Suppressor macrophage (primary cell): ENCODE measurements at places on chromosomes 7 and 10.

DNA sequence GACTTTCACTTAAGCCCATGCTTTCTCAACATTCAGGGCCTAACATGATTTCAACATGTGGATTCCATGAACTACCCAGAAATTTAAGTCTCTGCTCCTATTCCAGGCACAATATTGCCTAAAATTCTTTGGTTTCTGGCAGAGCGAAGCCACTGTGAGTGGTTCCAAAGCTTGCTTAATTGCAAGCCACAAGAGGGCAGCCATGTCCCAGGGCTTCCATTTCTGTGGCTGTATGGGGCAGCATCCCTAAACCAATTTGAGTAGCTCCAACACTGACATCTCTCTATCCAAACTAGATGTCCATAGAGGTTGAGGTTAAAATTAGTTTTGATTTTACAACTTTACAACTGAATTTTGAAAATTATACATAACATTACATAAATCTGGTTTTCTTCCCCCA, 56.3 kb upstream of the MDFIC start:
- peak; percentile 82 for DNase-seq

GRCh38 chr10:106399112-106399511, 765.4 kb downstream of the SORCS1 start:
- DNase-seq: no peak

- DNase-seq: no peak
Measured at GRCh38 chr10:64394744-64395143, 873.5 kb downstream of the REEP3 start.

GRCh38 chr7:30087371-30087770, 47.4 kb upstream of the MTURN start:
- DNase-seq: no peak

DNA sequence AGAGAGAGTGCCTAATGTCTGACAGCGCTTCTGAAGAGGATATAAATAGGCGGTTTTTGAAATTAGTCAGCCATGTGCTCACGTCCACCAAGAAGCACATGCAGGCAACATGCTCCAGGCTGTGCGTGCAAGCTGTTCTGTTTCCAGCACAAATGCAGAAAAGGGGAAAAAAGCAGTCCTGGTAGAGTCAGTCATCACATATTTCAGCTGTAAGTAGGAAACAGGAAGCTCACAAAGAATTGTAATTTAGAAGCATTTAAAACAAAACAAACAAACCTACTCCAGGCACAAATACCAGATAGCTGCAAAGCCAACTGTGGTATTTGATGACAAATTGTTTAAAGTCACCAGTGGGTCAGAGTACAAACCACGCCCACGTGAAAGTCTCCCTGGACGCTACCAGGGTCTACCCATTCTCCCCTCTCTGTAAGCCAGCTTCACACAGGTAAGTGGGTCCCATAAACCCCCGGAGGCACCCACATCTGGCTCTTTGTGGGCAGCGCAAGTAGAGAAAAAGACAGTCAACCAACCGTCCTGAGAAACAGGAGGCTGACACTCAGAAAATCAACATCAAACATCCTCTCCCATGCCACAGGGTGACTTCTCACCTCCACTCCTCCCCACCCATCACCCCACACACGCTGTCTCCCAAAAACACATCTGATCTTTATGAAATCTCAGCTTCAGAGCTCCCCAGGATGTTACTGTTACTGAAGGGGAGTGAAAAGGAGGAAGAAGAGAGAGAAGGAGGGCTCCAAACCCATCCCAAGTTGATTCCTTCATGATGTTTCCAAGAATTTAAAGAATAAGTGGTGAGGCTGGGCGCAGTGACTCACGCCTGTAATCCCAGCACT, 186.4 kb downstream of the FAM107B start:
- peak; percentile 86 for DNase-seq

DNA sequence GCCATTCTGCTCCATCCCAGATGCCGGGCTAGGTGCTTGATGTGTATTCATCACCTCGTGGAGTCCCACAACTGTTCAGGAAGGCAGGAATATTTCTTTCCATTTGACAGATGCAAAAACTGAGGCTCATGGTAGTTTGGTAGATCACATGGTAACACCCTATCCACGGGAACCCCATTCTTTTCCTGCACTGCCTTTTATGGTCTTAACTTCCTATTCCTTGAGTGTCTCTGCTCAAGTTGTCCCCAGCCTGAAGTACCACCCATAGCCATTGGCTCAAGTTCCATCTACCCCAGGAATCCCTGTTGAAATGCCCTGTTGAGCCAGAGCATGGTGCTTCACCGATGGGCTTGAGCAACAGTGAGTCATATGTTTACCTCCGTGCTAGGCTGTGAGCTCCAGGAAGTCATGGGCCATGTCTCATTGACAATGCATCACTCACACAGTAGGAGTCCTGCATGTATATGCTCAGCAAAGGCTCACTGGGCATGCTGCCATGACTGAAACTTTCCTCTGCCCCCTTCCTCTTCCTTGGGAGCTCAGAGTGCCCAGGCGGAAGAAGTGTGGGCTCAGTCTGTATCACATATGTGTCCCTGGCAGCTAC, 71.7 kb upstream of the ADAM12 start:
- no peak for DNase-seq

- DNase-seq: peak; percentile 93
Measured at GRCh38 chr10:73495884-73496674, at the start of gene PPP3CB. Gene PPP3CB, minus strand, starts transcription at chr10:73496024. Its CDS starts 135 bp downstream, at chr10:73495889.

DNA sequence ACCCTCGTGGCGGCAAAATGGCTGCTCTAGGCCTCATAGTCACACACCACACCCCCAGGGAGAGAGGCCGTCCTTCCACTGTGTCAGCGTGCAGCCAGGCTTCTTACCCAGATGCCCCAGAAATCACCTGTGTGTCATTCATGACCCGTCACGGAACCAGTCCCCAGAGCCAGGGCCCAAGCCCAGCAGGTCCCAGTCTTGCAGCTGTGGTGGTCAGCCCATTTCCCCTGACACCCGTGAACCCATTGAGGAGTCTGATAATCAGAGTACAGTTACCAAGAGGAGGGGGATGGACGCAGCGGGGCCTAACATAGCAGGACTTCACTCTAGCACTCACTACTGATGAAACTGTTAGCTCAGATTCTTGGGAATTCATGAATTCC, 112.1 kb downstream of the ACTR3B start:
- no peak for DNase-seq

GRCh38 chr7:100875356-100875751, 451 bp downstream of the SRRT start:
- peak; percentile 58 for DNase-seq

DNA sequence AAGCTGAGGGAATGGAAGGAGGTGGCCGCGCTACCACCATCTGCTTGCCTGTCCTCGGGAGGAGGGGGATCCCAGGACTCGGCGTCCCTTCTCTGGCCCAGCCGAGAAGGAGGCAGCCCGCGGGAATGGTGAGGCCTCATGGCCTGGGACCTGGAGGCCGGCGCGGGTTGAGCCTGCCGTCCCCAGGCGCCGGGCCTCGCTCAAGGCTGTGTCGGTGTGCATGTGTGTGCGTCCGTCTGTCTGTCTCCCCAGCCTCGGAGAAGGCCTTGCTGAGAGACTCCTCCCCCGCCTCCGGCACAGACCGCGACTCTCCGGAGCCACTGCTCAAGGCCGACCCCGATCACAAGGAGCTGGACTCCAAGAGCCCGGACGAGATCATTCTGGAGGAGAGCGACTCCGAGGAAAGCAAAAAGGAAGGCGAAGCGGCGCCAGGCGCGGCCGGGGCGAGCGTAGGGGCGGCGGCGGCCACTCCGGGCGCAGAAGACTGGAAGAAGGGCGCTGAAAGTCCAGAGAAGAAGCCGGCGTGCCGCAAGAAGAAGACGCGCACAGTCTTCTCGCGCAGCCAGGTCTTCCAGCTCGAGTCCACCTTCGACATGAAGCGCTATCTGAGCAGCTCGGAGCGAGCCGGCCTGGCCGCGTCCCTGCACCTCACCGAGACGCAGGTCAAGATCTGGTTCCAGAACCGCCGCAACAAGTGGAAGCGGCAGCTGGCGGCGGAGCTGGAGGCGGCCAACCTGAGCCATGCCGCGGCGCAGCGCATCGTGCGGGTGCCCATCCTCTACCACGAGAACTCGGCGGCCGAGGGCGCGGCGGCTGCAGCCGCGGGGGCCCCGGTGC, 1.3 kb downstream of the HMX3 start:
- peak; percentile 20 for DNase-seq

DNA sequence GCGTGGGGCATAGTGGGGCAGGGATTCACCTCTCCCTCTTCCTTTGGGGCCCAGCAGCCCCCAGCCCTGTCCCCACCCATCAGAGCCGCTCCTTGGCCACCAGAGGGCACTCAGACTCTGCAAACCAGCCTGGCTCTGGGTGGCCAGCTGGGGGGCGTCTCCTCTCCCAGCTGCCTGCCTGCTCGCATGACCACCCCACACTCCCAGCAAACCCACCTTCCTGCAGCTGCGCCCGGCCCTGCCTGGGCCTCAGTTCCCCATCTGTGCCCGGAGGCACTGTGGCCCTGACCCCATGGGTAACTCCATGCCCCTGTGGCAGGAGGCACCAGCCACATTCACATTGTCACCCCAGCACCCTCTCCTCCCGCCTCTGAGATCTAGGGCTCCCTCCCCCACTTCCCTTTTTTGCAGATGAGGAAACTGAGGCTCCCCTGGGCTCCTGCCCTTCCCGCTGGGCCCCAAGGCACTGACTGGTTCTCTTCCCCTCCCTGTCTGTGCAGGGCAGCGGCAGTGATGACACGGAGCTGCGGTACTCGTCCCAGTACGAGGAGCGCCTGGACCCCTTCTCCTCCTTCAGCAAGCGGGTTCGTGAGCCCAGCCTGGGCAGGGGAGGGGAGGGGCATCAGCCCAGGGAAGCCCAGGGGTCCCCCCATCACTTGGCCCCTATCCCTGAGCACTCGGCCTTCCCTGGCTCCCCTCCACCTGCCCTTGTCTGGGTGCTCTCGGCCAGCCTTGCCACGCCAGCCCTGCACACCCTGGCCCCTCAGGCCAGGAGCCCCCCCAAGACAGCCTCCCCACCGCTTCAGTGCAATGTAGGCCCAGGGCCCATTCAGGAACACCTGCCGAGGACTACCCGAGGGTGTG, 6.9 kb upstream of the SH2B2 start:
- peak; percentile 75 for DNase-seq

GRCh38 chr7:1843271-1843861, 173.3 kb downstream of the ELFN1 start:
- peak; percentile 11 for DNase-seq

- no peak for DNase-seq
Measured at GRCh38 chr10:101189461-101190401, 39.5 kb downstream of the LBX1 start.

DNA sequence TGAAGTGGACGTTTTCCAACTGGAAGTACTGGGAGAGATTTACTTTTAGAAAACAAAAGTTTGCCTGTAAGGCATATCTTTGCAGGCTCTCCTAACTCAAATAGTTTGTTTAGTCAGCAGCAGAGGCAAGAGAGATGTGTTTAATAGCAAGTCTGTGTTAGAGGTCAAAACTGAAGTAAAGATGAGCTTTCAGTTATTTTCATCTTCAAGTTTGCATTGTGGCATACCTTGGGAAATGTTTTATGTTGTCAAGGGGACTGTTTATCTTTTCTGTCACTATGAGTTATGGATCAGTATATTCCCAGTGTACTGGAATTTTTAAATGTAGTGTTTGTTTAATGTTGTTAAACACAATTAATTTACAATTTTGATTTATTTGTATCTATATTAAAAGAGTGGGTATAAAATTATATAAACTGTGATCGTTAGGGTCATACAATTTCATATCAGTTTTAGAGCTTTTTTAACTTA, 169.7 kb upstream of the PPP1R3A start:
- DNase-seq: no peak

DNA sequence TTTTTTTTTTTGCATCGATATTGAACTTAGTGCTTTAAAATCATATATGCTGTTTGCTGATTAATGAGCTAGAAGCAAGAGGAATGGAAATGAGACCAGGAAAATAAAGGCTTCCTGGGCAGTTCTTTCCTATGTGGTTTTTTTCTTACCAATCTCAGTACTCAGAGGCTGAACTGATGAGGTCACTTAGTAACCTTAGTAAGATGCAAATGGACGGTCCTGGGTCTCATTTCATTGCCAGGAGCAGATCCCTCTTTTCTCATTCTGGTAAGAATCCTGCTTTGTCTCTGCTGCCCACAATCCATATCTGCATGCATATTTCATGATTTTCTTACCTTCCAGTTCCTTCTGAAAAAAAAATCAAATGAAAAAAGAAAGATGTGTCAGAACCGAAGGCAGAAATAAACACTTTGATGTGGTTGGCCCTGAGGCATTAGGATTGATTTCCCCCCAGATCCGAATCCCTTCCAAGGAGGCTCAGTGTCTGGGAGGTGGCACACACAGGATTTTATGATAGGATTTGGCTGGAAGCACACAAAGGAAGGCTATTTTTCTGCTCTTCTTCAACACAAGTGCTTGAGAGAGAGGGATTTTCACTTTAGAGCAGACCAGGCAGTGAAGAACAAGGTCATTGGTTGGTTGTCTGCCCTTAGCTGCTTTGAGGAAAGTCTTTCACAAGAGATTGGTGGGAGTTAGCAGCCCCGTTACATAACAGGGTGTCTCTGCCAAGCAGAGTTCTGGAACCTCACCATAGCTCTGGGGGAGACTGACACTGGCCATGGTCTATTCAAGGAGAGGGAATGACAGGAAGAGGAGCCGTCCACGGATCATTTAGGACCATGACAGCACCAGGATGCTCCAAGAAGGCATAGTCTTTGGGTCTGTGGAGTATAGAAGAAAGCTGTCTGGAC, 150.0 kb downstream of the CAMK1D start:
- DNase-seq: peak; percentile 30
